ENCODE measurements at places on chromosomes 6 and 20. TPM values are rescaled to one million over a fixed set of nuclear protein-coding genes. Genes with fewer than 3 reads are reported as not detected.
A peak's percentile ranks its signal among the peaks of the same experiment; 100 is the strongest.

DNA sequence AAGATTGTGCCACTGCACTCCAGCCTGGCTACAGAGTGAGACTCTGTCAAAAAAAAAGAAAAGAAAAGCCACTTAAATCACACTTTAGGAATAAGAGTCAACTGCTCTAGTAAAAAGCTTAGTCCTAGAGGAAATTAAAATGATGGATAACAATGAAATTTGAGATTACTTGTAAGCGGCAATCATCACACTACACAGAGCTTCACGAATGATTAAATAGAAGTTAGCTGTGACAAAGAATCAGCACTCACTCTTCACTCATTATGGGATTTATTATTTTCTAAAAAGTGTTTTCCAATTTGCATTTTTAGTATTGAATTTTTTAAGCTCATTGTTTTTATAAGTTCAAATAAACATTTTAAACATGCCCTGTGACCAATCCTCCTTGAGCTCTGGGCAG, 718.0 kb downstream of the UTRN start:
- no peak overlapping the region for H3K4me3 ChIP-seq
- H3K27me3 ChIP-seq, result no peaks in the 10 kb centered on the region
- no peaks in the 10 kb centered on the region for H3K36me3 ChIP-seq
- no peaks in the 10 kb centered on the region for H3K4me1 ChIP-seq
- H3K27ac ChIP-seq, result no peak overlapping the region

DNA sequence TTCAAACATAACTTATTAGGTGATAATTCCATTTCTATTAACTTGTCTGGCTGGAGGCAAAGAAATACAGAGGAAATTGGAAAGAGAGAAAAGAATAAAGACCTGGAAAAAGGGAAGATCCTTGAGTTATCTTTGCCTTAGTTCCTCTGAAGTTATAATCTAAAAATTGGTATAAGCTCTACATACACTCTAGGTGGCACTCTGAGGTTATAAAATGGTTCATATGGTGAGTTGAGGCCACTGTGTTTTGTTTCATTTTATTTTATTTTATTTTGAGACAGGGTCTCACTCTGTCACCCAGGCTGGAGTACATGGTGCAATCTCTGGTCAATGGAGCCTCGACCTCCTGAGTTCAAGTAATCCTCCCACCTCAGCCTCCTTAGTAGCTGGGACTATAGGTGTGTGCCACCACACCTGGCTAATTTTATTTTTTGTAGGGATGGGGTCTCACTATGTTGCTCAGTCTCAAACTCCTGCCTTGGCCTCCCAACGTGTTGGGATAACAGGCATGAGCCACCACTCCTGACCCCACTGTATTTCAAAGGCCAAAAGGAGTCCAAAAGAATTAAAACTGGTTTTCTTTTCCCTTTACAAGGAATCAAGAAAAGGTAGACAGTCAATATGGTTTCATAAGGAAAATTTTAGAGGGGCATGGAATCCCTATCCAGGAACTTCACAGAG, 19.4 kb downstream of the GPX6 start:
- H3K36me3 ChIP-seq, result no peaks in the 10 kb centered on the region
- DNase-seq, result no peak
- H3K4me3 ChIP-seq, result no peak overlapping the region
- peaks cover 3% of the 10 kb centered on the region for H3K27me3 ChIP-seq

DNA sequence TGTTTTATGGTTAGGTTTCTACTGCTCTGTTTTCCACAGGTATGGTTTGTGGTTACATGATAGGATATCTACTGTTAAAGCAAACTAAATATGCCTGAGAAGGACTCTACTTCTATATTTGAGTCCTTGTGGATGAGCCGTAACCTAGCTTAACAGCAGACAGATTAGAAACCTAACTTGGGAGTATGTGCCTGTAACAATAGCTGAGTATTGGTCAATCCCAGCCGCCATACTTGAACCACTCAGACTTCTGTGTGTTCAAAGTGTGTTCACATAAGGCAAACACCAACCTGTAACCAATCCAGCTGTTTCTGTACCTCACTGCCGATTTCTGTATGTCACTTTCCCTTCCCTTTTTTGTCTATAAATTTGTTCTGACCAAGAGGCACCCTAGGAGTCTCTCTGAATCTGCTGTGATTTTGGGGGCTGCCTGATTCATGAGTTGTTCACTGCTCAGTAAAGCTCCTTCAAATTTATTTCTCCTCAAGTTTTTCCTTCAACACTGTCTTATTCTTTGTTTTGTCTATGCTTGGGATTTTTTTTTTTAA, 37.1 kb downstream of the PHF3 start:
- DNase-seq, result no peak
- H3K4me3 ChIP-seq, result no peak overlapping the region
- H3K36me3 ChIP-seq, result no peaks in the 10 kb centered on the region
- no peaks in the 10 kb centered on the region for H3K4me1 ChIP-seq
- no peaks in the 10 kb centered on the region for H3K27me3 ChIP-seq
- no peak overlapping the region for H3K27ac ChIP-seq

DNA sequence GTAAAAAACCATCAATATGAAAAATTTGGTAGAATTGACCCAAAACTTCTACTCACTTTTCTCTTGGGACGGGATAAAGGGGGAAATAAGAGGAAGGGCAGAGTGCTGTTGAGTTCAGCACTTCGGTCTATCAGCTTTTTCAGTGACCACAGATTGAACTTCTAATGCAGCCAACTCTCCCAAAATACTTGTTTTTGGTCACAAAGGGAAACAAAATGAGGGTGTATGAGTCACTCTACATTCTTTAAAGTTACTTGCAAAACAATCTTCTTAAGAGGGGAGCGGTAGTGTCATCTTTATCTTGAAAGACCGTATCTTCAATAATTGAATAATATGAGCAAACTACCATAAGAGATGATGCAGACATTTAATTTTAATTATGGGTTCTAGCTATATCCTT, 661.3 kb downstream of the CD109 start:
- no peak overlapping the region for H3K4me3 ChIP-seq
- no peak overlapping the region for H3K27ac ChIP-seq
- no peaks in the 10 kb centered on the region for H3K27me3 ChIP-seq
- no peaks in the 10 kb centered on the region for H3K36me3 ChIP-seq
- DNase-seq, result peak; percentile 23

Gene SCAF8
- 36.2 TPM for total RNA-seq

GRCh38 chr6:53794137-53794719, 577 bp upstream of the LRRC1 start:
- no peaks in the 10 kb centered on the region for H3K36me3 ChIP-seq
- H3K4me1 ChIP-seq, result peaks cover 26% of the 10 kb centered on the region
- H3K4me3 ChIP-seq, result peak overlapping the region; percentile 83

Gene ETV7
- total RNA-seq, result 3.5 TPM

Measured in osteoblast (primary cell).